ENCODE measurements at places on chromosomes 2 and 18. TPM values are rescaled to one million over a fixed set of nuclear protein-coding genes. Genes with fewer than 3 reads are reported as not detected.

- no peaks in the 10 kb centered on the region for H3K27me3 ChIP-seq
- DNase-seq, result no peak
- no peak overlapping the region for H3K27ac ChIP-seq
- H3K4me1 ChIP-seq, result no peaks in the 10 kb centered on the region
Observed at GRCh38 chr2:128362889-128363228, 44.2 kb upstream of the HS6ST1 start.

DNA sequence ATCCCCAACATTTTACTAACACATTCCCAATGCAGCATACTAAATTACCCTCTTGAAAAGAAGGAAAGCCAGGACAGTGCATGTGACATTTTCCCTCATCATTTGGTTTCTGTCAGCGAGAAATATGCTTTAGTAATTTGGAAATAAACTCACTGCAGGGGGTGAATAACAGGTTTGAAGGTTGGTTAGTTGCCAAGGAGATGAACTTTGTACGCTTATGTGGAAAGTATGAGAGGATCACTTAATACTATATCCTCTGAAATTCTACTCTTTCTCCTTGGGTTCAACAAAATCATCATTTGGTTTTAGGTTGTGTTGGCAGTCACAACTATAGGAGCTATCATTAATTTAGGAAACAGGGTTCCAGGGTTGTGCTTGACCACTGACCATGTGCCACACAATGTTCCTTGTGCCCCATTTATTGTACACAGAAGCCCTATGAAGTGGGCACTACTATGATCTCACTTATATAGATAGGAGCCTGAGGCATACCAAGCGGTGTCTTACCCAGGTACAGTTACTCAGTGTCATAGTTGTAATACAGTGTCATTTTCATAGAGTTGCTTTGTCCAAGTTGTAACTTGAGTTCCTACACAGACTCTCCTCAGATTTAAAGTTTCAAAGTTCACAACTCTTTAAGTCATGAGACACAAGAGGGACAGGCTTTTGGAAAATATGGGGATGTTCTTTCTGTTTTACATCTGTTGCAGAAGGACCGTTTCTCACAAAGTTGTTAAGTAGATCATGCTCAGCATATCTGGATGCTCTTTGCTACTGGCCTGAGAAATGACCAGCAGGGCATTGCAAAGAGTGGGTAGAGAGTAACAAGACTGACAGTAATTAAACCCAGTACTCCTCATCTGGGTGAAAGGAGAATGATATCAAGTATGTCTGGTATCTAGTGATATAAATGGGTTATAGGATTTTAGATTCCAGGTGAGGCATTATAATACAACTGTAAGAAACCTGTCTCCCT, 91.8 kb downstream of the MAP4K4 start:
- peaks cover 15% of the 10 kb centered on the region for H3K4me1 ChIP-seq
- no peak overlapping the region for H3K4me3 ChIP-seq
- no peaks in the 10 kb centered on the region for H3K36me3 ChIP-seq
- H3K27me3 ChIP-seq, result no peaks in the 10 kb centered on the region
- peak overlapping the region; percentile 51 for H3K27ac ChIP-seq

The OSR1 gene
- 0.70 TPM for total RNA-seq

The NBEAL1 gene
- total RNA-seq, result 12.0 TPM

- no peaks in the 10 kb centered on the region for H3K4me1 ChIP-seq
- no peaks in the 10 kb centered on the region for H3K27me3 ChIP-seq
- DNase-seq, result no peak
- H3K36me3 ChIP-seq, result no peaks in the 10 kb centered on the region
- H3K27ac ChIP-seq, result no peak overlapping the region
Observed at GRCh38 chr2:22795287-22795866, 589.6 kb upstream of the KLHL29 start.

- H3K27me3 ChIP-seq, result no peaks in the 10 kb centered on the region
- DNase-seq, result no peak
- peaks cover 3% of the 10 kb centered on the region for H3K4me1 ChIP-seq
Observed at GRCh38 chr2:173346035-173346434, 8.6 kb upstream of the CDCA7 start.

DNA sequence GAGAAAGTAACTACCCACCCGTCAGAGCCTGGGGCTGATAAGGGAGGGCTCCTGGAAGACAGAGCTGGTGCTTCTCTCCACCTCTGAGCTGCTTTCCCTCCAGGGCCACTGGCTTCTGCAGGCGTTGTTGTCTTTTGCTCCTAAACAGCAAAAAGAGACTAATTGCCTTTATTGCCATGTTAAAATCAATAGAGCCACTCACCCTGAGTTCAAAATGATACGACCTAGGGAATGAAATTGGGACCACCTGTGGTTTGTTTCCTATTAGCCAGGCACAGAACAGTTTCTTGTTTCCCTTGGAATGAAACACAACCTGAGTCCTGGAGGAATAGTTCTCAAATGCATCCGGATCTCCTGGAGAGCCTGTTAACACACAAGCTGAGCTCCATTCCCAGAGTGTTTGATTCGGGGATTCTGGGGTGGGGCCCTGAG, 45.8 kb downstream of the TCF7L1 start:
- H3K4me1 ChIP-seq, result peaks cover 13% of the 10 kb centered on the region
- H3K27ac ChIP-seq, result no peak overlapping the region
- no peak for DNase-seq
- no peaks in the 10 kb centered on the region for H3K27me3 ChIP-seq
- H3K36me3 ChIP-seq, result no peaks in the 10 kb centered on the region
- no peak overlapping the region for H3K4me3 ChIP-seq

The CTLA4 gene
- 0.17 TPM for total RNA-seq

DNA sequence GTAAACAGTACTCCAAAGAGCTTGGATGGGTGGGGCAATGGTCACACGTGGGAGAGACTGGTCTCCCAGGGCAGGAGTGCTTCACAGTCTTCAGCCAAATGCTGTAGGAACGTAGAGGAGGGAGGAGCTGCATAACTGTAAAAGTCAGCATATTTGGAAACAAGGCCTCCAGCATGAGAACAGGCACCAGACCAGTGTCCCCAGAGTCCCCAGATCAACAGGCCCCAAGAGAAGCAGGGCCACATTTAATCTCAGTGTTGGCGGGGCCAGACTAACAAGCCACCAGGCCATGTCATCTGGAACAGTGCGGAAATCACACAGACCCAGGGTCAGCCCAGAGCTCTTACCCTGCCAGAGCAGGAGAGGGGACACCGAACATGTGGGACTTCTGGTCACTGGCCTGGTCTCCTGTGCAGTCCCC, 63.2 kb downstream of the ADCY3 start:
- peak overlapping the region; percentile 39 for H3K27ac ChIP-seq
- no peaks in the 10 kb centered on the region for H3K36me3 ChIP-seq
- no peak for DNase-seq
- no peaks in the 10 kb centered on the region for H3K4me1 ChIP-seq

DNA sequence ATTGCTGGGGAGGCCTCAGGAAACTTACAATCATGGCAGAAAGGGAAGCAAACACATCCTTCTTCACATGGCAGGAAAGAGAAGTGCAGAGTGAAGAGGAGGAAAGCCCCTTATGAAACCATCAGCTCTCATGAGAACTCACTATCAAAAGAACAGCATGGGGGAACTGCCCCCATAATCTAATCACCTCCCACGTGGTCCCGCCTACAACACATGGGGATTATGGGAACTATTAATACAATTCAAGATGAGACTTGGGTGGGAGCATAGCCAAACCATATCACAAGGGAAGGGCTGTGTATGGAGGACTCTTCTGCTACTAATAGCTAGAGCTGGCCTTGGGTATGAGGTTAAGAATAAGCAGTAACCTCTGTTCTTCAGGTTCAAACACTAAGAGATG, 8.8 kb upstream of the SETBP1 start:
- no peaks in the 10 kb centered on the region for H3K4me1 ChIP-seq
- DNase-seq, result no peak
- no peak overlapping the region for H3K4me3 ChIP-seq
- H3K27me3 ChIP-seq, result no peaks in the 10 kb centered on the region
- no peaks in the 10 kb centered on the region for H3K36me3 ChIP-seq

The EPHA4 gene
- total RNA-seq, result 2.3 TPM

DNA sequence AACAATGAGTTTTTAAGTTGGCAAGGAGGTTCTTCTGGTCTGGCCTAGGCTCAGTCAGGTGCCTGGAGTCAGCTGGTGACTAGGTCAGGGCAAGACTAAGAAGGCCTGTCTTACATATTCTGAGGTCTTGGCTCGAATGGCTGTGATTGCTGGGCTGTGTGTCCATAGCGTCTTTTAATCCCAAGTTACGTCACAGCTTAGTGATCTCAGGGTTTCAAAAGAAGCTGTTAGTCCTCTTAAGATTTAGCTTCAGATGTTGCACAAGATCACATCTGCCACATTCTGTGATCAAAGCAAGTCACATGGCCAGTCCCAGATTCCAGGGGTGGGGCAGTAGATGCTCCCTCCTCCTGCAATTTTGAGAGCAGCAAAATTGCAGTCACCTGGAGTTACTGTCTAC, 61.3 kb downstream of the PKP4 start:
- H3K4me1 ChIP-seq, result no peaks in the 10 kb centered on the region
- DNase-seq, result no peak
- no peak overlapping the region for H3K4me3 ChIP-seq
- no peaks in the 10 kb centered on the region for H3K36me3 ChIP-seq
- H3K27ac ChIP-seq, result no peak overlapping the region
- no peaks in the 10 kb centered on the region for H3K27me3 ChIP-seq

- peaks cover 2% of the 10 kb centered on the region for H3K4me1 ChIP-seq
- H3K27ac ChIP-seq, result no peak overlapping the region
- no peaks in the 10 kb centered on the region for H3K36me3 ChIP-seq
- no peak overlapping the region for H3K4me3 ChIP-seq
- no peaks in the 10 kb centered on the region for H3K27me3 ChIP-seq
Observed at GRCh38 chr2:68237404-68237803, 14.9 kb downstream of the PPP3R1 start.

The MAL gene
- not detected for total RNA-seq

DNA sequence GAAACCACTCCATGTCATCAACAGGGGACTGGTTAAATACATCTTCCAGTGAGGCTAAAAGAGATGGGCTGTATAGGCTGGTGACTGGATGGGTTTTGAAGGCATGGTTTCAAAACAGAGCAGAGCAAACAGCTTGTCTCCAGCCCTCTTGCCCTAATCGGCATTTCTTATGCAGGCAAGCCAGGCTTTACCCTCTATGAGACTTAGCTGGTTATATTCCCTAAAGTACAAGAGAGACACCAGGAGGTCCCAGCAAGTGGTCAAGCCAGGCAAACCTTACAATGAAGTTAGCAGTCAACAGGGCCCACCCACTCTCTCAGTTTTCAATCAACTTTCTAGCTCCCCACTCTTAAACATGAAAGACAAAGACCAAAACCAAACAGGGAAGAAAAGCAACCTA, 19.0 kb downstream of the OSBPL1A start:
- no peak for DNase-seq
- H3K4me3 ChIP-seq, result no peak overlapping the region
- no peaks in the 10 kb centered on the region for H3K27me3 ChIP-seq
- no peaks in the 10 kb centered on the region for H3K36me3 ChIP-seq
- H3K4me1 ChIP-seq, result no peaks in the 10 kb centered on the region
- no peak overlapping the region for H3K27ac ChIP-seq

DNA sequence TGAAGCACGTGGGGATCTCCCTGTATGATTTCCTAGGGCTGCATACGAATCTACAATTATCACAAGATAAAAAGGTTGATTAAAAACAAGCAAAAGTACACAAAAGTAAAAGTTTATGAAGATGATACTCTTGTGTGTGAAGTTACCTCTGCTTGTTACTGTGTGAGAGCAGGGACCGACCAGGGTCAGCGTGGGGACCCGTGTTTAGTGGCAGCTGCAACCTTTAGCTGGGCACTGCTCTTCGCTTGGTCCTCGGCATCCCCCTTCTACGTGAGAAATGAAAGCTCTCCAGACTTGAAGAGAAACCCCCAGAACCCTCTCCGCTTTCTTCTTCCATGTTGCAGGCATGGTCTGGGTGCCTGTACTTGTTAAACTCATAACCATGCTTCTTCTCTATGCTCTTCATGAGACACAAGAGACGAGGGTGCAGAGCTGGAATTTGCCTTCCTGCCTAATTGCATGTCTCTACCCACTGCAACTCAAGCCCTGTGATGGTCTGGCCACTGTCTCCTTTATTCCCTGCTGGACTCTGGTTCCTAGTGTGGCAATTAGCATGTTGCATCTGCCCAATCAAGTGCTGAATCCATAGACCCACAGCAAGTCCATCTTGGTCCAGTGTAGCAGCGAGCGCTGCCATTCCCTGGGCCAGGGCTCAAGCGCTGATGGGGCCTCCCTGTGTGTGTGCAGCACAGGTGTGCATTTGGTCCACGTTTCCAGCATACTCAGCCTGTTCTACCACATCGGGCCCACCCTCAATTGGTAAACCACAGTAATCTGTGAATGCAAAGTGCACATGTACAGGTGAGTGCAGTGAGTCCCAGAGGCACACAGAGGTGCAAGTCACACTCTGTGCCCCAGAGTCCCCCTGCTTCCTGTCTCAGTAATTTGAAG, 88.5 kb downstream of the TWIST2 start:
- DNase-seq, result peak; percentile 30
- no peaks in the 10 kb centered on the region for H3K4me1 ChIP-seq
- no peak overlapping the region for H3K4me3 ChIP-seq
- no peaks in the 10 kb centered on the region for H3K27me3 ChIP-seq

DNA sequence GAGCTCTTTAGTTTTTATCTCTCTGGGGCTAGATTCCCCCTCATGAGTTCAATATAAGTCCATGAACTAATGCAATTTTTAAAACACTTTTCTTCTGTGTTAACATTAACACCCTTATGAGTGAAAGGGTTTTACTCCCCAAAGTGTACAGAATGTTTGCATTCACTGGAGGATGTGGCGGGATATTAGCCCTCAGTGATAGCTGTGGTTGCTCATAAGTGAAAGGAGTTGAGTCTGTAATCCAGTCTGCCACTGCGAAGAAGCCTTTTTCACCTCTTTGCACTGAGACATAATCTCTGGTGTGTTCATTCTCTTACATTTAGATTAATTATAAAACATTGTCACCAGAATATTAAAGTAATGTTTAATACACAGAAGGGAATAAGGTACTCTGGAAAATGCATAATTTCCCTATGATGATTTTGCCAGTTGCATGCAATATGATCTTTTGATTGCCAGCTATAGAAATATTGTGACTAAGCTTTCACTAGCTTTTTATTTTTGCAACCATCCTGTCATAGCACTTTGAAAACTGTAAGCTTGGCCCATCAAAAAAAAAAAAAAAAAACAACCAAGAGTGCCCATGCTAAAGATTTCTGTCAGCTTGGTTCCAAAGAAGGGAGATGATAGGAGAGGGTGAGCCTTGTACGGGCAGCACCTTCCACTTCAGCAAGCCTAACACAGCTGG, 113.2 kb downstream of the BCL11A start:
- H3K27me3 ChIP-seq, result no peaks in the 10 kb centered on the region
- H3K27ac ChIP-seq, result no peak overlapping the region
- H3K4me1 ChIP-seq, result no peaks in the 10 kb centered on the region
- no peak overlapping the region for H3K4me3 ChIP-seq
- DNase-seq, result no peak

DNA sequence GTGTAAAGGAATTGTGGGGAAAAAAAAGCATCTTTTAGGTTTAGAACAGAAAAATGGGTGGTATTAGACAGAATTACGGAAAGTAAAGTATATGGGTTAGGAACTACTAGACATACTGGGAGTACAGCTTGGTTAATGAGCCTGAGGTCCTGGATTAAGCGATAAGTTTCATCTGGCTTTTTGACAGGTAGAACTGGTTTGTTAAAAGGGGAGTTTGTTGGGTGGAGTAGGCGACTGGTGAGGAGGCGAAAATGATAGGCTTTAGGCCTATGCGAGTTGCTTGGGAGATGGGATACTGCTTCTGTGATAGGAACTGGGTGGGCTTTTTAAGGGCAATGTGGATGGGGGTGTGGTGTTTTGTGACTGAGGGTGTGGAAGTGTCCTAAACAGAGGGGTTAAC, 56.5 kb downstream of the KYNU start:
- no peak for DNase-seq
- no peaks in the 10 kb centered on the region for H3K27me3 ChIP-seq
- no peak overlapping the region for H3K4me3 ChIP-seq
- no peaks in the 10 kb centered on the region for H3K4me1 ChIP-seq

Data from liver (tissue), 10 donors.